ENCODE measurements at places on chromosomes 1 and 21.
A peak's percentile ranks its signal among the peaks of the same experiment; 100 is the strongest.

- no peak for DNase-seq
Measured at GRCh38 chr1:93005252-93005598, 44.0 kb upstream of the DIPK1A start.

DNA sequence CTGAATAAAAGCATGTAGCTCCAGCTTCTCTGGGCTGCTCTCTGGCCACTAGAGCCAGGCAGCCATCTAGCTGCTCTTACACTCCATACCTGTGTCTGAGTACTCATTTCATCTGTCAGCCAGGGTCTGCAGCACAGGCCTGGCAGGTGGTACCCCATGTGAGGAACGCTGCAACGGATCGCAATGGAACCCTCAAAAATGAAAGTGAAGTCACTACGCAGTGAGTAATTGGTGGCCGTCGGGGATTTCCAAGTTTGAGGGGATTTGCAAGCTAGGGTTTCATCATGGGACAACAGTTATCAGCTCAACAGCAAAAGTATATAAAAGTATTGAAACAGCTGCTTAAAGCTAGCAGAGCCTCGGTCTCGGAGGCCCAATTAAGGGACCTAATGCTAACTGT is 186.7 kb downstream of the HFM1 start:
- DNase-seq, result no peak

- no peak for DNase-seq
Measured at GRCh38 chr1:37325010-37325409, 149.4 kb upstream of the ZC3H12A start.

DNA sequence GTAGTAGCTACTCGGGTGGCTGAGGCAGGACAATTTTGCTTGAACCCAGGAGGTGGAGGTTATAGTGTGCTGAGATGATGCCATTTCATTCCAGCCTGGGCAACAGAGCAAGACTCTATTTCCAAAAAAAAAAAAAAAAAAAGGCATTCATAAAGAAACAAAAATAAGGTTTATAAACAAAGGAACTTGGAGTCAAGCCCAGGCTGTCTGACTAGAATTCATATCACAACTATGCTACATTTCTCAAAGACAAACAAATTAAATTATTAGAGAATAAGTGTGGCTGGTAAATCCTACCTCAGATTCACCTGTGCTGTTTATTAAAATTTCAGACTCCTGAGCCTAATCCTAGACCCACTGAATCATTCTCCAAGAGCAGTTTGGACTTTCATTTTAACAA is 4.2 kb downstream of the GCLM start:
- DNase-seq, result no peak

- DNase-seq, result no peak
Measured at GRCh38 chr1:248926401-248927182, 20.6 kb downstream of the PGBD2 start.

DNA sequence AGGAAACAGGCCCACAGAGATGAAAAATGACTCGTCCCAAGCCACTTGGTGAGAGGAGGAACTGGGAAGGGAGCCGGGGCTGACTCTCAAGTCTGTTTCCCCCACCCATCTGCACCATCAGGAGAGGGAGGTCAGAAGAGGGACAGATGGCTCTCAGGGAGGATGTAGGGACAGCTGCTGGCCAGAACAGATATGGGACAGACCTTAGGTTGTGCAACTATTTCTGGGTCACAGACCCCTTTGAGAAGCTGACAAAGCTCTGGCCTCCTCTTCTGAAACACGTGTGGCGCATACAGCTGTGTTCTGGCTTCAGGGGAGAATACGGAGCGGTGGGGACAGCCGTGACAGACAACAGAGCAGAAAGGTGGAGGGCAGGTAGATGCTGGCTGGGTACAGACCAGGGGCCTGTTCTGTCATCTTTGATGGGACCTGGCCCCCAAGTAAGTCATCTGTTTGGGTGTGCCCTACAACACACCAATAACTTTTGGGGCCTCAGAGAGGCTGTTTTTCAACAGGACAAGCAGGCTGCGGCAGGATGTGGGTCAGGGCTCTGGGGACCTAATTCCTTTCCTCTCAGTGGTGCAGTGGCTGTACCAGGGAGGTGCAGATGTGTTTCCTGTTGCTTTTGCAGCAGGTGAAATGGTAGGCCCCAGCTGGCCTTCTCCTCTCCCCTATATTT is 7.3 kb downstream of the SH3BGRL3 start:
- no peak for DNase-seq

DNA sequence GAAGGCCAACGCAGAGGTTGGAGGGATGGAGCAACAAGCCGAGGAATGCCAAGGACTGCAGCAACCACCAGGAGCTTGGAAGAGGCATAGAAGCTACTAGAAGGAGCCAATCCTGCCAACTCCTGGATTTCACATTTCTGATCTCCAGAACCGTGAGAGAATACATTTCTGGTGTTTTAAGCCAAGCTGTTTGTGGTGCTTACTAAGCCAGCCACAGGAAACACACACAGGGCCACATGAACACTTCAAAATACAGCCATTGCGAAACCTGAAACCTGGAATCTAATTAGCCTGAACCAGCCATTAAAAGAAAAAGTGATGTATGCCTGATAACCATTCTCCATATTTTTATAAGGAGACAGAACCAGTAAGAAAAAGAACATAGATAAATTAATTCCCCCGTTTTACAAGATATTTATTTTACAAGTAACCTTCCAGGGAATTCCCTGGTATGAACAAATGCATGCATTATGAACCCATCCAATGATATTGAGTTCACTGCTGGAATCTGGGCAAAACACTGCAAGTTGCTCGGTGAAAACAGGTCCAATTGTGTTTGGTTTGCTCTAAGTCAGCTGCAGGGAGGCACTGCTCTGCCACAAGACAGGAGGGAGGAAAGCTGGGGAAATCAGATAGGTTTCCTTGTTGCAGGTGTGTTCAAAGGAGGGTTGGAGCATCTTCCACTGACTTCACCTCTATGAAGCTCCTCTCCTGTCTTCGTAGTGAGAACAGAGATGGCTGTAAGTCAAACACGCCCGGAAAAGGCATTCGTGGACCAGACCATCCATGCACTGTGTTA is 70.2 kb downstream of the ETS2 start:
- no peak for DNase-seq

- DNase-seq, result peak; percentile 82
Measured at GRCh38 chr1:235417086-235417697, 50.0 kb downstream of the TBCE start.

GRCh38 chr1:30058970-30059369 is 664.4 kb downstream of the MATN1 start:
- DNase-seq, result peak; percentile 34

GRCh38 chr1:152024223-152024622 is 12.6 kb downstream of the S100A11 start:
- no peak for DNase-seq

DNA sequence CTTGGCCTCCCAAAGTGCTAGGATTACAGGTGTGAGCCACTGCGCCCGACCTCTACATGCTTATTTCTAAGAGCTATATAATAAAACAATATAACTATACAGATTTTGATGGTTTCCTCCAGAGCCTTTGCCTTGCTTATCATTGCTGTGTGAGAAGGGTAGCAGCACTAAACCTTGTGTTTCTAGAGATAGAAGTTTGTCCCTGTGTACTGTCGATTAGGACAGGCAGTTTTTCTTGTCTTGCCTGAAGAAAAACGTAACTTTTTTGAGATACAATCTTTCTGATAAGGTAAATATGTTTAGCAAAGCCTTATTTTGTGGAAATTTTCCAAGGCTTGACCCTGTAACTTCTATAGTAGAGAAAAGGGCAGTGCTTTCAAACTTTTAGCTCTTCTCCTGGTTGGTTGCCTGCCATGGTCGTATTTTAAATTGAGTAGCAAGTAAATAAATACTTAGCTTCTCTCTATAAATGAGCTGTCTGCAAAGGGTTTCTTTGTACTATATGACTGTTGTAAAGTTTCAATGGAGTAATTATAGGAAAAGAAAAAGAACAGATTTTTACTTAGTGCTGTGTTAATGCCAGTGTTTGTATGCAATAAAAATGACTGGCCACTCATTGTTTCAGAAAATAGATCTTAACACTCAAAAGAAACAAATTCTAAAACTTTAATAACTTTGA is 86.4 kb upstream of the CACYBP start:
- no peak for DNase-seq

DNA sequence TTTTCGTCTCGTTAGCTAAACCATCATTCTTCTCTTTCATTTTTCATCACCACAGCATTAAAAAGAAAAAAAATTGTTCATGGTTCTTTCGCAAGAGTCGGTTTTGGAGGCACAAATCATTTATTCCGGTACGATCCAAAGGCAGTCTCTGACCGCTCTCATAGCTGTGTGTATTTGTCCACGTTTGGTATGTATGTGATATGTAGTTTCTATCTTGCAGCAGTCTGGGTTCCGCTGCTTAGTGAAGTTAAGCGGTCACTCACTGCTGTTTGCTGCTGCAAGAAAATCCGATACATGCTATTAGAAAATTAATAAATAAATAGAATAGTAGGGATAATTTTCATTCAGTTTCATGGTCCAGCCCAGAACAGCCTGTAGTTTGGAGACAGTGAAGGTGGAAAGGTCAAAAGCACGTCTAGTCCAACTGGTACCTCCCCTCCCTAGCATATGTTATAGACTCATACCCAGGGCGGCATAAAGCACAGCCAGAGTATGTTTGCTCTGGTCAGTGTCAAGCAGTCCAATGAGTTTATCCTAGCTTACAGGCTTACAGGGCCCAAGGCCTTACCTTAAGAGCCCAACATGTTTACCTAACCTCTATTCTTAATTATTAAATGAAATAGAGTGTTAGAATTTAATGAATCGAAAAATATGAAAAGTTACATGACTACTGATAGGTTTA is 2.5 kb downstream of the FMN2 start:
- DNase-seq, result no peak

- DNase-seq, result no peak
Measured at GRCh38 chr1:169326261-169326955, 41.2 kb downstream of the NME7 start.

DNA sequence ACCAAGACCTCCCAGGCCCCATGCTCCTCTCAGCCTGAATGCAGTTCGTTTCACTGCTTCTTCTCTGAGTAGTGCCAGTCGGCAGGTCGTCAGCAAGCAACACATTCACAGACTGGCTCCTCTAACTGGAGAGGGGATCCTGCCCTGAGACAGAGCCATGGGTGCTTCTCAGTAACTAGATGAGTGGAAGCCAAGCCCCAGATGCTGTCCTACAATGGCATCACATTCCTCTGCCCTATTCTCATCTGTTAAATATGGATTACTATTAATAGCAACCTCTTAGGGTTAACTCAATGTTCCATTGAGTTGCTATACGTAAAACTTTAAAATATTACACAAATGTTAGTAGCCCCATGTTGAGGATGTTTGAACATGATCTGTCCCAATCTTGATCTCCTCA is 84.2 kb upstream of the S1PR1 start:
- DNase-seq, result no peak

GRCh38 chr1:7302873-7303272 is 468.2 kb upstream of the VAMP3 start:
- peak; percentile 29 for DNase-seq

- DNase-seq, result peak; percentile 33
Measured at GRCh38 chr1:56627636-56628039, 17.5 kb upstream of the PRKAA2 start.

DNA sequence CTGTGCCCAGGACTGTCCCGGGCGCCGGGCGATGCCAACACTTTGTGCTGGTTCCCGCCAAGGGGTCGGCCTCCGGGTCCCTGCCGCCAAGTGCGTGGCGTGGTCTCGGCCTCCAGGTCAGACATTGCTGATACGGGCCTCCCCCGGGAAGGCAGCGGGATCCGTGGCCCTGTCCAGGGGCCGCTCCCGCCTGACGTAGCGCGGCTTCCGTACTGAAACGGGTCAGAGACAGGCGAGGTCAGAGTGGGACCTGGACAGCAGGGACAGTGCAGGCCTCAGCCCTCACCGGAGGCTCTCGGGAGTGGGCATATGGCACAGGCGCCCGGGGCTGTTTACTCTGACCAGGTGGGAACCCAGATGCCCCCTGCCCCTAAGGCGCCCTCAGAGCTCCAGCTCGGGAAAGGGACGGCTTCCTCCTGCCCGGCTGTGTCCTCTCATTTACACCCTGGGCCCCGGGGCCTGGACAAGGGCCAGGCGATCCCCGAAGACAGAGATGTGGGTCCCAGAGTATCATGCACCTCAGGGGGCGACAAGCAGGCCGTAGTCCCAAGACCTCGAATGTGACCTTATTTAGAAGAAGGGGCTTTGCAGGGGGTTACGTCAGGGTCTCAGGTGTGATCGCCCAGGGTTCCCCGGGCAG is 8.8 kb upstream of the RNF223 start:
- DNase-seq, result no peak

DNA sequence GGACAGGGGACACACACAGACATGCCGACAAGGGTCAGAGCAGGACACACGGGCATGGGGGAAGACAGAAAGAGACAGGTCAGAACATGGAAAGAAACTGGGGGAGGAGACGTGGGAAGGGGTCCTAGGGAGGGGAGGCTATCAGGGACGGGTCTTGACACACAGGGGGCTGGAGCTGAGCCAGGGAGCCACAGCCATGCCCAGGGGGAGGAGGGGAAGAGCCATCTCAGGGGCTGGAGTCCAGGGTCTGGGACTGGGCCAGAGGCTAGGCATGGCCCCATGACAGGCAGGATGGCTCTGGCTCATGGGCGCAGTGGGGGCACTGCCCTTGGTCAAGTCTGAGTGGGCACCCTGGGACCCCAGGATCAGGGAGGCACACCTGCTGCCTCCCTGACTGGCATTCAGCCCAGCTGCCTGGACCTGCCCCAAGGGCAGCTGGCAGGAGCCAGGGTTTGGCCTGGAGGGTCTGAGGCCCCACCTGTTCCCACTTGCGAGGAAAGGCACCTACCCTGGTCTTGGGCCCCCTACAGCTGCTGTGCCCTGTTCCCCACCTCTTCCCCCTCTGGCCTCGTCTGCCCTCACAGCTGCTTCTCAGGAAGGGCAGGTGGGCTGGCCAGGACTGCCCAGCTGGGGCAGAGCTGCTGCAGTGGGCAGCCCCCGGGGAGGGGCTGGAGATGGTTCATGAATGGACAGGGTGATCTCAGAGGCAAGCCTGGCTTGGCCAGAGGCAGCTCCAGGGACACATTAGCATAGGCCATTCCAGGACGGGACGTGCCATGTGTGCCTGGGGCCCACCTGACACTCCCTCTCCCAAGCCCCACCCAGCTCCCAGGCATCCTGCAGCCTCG is 42.9 kb downstream of the HSPG2 start:
- no peak for DNase-seq

- no peak for DNase-seq
Measured at GRCh38 chr1:28241638-28242241, 5.8 kb downstream of the ATP5IF1 start.

DNA sequence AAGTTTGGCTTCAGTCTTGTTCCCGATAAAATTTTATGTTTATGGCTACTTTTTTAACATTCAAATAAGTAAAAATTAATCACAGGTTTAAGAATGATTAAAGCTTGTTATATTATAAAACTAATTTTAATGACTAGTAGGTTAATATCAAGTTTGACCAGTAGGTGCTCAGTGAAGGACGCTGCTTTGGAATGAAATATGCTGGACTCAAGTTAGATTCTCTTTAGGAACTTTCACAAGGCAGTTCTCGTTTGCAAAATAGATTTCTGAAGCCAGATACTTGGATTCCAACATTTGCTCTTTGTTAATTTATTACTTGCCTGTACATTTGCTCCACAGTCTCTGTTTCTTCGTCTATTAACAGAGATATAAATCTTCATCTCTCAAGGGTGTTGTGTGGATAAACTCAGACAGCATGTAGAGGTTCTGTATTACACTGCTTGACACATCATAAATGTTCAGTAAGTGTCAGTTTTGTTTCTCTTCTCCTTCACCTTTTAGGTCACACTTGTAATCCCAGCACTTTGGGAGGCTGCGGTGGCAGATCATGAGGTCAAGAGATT is 432.8 kb upstream of the CHRM3 start:
- DNase-seq, result no peak
